Stimulated activated CD8-positive, alpha-beta memory T cell treated with anti-CD3 and anti-CD28 coated beads, Interleukin-4, amount 100 ng/mL, for 1 hour (primary cell): ENCODE measurements at places on chromosomes 13 and 19.

DNA sequence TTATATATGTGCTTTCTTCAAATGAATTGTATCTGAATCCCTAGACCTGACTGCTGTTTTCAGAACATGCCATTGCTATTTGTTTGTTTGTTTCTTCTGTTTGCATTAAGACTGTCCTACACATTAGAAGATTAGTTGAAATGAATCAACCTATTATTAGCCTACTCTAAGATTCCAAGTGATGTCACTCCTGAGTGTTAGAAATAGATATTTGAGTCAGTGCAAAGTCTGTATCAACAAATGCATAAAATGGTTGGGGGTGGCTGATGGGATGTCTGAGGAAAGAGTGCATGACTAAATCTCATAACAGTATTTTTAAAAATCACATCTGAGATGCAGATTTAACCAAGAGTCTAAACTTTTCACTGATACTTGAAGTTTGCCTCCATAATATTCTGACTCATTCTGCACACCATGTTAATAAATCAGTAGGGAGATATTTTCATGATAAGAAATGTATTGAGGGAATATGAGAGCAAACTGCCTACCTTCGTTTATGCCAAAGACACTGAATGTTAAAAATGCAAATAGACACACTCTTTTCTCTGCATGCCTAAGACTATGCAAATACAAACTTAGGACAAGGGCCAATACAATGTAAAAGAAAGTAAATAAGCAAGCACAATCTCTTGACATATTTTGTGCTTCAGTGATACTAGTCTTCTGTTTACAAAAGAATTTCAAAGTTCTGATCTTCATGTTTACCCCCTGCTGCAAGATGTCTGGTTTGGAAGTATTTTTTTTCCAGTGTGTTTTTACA, 253.3 kb downstream of the LIG4 start:
- no peak for DNase-seq

DNA sequence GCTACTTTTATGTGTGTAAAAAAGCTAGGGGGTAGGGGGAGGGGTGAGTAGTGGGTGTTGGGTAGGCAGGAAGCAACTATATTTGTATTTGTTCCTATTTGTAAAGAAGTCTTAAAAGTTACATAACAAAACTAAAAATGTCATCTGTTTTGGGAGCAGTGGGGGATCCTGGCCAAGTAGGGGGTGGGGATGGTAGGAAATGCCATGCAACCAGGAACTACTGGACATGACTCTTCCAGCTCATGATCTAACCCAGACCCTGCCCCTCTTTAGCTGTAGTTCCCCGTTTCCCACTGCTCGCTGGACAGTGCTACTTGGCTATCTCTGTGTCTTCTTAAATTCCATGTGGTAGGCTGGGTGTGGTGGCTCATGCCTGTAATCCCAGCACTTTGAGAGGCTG, 3.2 kb downstream of the GTF3A start:
- no peak for DNase-seq

DNA sequence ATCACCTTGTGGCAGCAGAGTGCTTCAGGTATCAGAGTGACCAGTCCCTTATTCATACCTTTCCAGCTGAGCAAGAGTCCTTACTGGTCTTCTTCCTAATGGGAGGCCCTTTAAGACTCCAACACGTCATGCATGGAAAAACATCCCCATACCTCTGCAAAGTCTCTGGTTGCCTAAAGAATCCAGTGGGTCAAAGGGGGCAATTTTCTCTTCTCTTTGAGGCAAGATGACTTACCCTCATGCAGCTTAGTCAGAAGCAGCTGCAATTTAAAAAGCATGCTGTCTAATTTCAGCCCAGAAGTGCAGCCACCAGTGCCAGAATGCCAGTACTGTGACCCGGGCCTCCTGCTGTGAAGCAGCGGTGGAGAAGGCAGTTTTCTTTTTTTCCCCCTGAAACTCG, 18.7 kb downstream of the PPP5C start:
- DNase-seq = no peak

- no peak for DNase-seq
Measured at GRCh38 chr19:41411968-41412265, 14.3 kb downstream of the BCKDHA start.

- no peak for DNase-seq
Measured at GRCh38 chr13:86877441-86877840, 793.7 kb upstream of the SLITRK5 start.

GRCh38 chr13:33388286-33388998, 102.9 kb upstream of the STARD13 start:
- no peak for DNase-seq

GRCh38 chr19:55115446-55116065, 1.9 kb downstream of the PPP1R12C start:
- DNase-seq = no peak

- DNase-seq = no peak
Measured at GRCh38 chr13:113407103-113407530, 43.2 kb upstream of the GRTP1 start.

DNA sequence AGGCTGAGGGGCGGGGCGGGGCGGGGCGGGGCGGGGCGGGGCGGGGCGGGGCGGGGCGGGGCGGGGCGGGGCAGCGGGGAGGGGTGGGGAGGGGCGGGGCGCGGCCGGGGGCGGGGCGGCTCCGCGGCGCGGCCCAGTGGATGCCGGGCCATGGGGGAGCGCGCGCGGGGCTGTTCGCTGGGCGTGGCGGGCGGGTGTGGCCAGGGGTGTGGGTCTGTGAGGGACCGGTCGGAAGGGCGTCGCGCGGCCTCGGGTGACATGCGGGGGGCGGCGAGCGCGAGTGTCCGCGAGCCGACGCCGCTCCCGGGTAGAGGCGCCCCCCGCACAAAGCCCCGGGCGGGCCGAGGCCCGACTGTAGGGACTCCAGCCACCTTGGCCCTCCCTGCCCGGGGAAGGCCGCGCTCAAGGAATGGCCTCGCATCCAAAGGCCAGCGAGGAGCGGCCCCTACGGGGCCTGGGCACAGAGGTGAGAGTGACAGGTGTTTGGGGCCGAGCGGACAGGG, at the start of gene ZFP28:
Gene ZFP28 (plus strand): TSS at position 188 of the 503 bp plus-strand sequence. CDS start 71 bp downstream, at position 259.
- DNase-seq = peak; percentile 23

GRCh38 chr13:31929031-31929770, 102.4 kb upstream of the FRY start:
- DNase-seq = no peak

DNA sequence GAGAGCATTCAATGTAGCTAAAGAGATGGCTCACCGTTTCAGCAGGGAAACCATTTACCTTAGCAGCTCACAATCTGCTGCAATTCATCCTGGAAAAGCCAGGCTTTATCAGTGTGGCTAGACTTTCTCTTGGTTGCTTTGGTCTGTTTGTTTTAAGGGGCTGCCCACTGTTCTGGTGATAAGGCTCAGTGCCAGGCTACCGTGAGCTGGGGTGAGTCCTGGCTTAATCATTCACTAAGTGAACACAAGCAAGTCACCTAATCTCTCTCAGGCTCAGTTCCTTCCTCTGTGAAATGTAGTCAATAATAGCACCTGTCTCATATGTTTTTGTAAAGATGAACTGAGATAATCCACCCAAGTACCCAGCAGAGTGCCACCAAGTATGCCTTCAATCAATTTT, 229.0 kb downstream of the TEX29 start:
- DNase-seq = no peak

- no peak for DNase-seq
Measured at GRCh38 chr13:92379371-92379770, 847.2 kb upstream of the GPC6 start.

DNA sequence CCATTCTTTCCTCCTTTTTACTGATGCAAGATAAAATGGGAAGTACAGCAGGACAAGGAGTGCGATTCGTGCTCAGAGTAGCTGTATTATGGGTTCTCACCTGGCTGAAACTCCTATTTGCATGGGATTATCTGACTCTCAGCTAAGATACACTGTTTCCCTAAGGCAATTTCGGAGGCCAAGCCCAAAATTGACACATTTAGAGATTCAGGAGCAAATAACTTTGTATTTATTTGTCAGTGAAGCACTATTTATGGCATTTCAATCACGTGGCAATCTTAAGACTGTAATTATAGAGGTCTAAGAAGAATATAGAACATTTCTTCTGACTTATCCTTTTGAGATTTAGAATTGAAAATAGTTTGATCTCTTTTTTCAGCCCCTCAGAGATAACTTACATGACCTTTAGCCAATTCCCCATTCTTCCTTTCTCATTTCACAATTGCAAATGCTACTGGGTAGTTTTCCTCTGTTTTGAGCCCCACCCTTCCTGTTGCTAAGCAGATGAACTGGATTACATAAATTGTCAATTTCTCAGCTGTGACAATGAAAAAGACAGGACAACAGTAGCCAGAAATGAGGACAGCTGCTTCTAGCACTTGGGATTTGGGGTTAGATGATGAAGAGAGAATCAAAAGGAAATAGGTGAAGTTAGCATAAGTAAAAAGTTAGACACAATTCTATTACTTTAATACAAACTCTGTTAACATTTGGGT, 122.7 kb upstream of the FRY start:
- DNase-seq = no peak

- no peak for DNase-seq
Measured at GRCh38 chr13:50026788-50027473, 11.7 kb downstream of the KCNRG start.

DNA sequence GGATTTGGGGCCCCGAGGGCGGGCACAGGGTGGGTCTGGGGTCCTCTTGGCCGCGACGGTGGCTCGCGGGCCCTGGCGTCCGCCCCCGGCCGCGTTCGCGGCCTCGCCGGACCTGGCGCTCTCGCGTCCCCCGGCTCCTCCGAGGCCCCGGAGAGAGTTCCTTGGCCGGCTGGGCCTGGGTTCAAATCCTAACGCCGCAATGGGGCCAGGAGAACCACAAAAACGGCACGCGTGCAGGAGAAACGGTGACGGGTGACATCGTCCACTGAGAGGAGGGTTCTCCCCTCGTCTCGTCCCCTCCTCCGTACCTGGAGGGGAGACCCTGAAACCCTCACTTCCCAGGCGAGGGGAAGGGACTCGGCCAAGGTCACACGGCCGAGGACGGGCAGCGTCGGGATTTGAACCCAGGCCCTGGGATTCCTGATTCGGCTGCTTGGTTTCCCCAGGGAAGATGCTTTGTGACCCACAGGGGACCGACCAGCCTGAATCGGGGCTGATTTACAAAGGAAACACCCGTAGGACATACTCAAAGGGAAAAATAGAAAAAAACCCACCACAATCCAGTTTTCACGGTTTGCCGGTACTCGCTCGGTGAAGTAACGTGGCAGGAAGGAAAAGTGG, 624 bp downstream of the SAFB start:
- DNase-seq = no peak

- DNase-seq = no peak
Measured at GRCh38 chr13:75334634-75335447, 147.1 kb downstream of the TBC1D4 start.

DNA sequence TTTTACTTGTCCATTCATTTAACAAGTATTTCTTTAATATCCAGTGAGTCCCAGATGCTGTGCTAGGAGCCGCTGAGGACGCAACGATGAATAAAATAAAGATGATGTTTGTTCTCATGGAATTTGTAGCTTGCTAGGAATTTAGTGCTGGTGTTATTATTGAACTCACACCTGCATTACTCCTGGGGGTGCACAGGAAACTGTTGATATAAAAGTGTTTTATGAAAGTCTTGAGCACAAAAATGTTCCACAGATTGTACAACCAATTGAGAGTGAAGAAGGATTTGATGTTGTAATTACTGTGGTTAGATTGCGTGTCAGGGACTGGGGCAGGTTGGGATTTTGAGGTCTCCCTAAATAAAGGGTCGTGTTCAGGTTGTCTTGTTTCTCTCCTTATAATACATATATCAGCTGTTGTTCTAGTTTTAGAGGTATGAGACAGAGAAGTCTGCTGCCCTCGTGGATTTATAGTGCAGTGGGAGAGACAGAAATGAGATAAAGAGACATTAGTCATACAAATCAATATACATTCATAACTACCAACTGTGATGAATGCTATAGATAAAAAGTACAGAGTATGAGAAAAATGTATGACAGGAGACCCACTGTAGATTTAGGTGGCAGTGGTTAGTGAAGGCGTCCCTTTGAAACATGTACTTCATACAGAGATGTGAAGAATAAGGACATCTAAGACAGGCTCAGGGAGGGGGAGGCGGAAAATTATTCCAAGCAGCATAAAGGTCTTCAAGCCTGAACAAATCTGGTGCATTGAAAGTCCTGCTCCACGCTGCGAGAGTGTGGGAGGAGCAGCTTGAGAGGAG, 11.3 kb downstream of the CACNG6 start:
- DNase-seq = no peak

GRCh38 chr13:111429064-111429558, 108.7 kb downstream of the TEX29 start:
- peak; percentile 6 for DNase-seq

- no peak for DNase-seq
Measured at GRCh38 chr19:4077800-4078684, 11.3 kb upstream of the ZBTB7A start.

- DNase-seq = no peak
Measured at GRCh38 chr13:66826398-66826797, 403.7 kb downstream of the PCDH9 start.

DNA sequence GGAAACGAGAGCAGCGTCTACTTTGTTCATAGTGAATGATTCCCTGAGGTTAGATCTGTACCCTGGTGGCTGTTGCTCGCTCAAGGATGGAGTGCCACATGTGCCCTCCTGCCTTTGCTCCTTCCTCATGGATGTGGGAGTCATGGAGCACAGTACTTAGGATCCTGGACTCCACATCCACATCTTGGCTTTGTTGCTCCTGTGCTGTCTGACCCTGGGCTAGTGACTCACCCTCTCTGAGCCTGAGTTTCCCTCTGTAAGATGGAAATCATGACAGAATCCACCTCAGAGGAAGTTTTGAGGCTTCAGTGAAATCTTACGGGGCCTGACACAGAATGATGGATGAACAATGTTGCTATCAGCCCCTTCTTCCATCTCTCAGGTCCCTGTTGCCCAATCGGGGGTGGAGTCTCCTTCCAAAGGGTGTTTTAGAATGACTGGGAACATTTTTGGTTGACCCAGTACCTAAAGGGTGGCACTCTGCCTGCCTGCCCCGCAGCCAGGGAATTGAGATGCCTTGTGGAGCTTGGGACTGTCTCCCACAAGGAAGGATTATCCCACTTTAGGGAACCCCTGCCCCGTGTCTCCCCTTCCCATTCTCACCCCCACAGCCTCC, 9.8 kb upstream of the TIMM50 start:
- DNase-seq = no peak

DNA sequence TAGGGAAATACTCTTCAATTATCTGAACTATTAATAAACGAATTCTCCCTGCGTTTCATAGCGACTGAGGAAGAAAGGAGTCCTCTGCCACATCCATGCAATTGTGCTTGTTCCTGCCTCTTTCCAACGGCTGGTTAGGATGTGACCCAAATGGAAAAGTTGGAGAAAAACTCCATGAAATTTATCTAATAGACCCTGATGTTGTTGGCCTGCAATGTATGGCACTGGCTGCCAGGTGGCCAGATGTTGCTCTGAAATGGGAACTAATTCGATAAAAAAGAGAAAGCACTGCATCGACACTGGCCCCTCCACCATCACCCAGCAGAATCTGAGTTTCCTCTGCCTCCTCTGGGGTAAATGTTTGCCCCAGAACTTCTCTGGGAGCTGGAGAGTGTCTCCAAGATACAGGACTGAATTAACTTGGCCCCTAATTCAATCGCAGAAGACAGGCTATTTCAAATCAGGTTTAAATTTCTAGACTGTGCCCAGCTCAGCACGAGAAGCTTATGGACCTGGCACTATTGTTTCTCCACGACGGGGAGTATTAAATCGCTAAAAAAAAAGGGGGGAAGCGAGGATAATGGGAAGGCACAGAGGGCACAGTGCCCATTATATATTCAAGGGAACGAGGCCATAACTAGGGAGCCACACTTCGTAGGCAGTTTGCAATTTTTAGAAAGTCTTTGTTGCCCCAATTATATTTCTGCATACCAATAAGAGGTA, 103.9 kb downstream of the ZIC5 start:
- no peak for DNase-seq
